ENCODE measurements at places on chromosomes 2 and 18.

DNA sequence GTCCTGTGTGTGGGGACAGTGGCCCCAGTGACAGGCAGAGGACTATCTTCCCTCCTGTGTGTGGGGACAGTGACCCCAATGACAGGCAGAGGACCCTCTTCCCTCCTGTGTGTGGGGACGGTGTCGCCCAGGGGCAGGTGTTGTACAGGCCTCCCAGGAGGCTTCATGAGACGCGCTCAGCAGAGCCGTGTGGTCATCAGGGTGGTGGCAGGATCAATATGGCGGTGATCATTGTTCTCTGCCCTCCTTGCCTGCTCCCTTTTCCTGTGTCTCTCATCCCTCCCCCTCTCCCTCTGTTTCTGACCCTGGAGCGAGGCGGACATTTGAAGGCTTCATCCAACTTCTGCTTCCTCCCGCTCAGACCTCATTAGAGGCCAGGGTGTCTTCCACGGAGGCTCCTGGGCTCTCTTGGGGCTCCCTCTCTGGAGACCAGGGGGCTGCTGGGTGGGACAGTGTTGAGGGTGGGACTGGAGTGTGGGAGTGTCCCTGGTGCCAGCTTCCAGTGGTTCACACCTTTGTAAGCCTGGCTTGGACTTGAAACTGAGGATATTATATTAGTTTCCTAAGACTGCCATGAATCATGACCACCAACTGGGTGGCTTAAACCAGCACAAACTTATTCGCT lies 59.5 kb downstream of the ACKR3 start:
- DNase-seq: no peak

- no peak for DNase-seq
Measured at GRCh38 chr18:45978084-45978483, 11.0 kb upstream of the EPG5 start.

GRCh38 chr2:128178149-128178649 lies 87.2 kb downstream of the UGGT1 start:
- no peak for DNase-seq

- no peak for DNase-seq
Measured at GRCh38 chr2:98915751-98916358, 20.2 kb downstream of the CRACDL start.

GRCh38 chr18:627231-627630 lies 30.2 kb upstream of the TYMS start:
- DNase-seq: peak; percentile 6

DNA sequence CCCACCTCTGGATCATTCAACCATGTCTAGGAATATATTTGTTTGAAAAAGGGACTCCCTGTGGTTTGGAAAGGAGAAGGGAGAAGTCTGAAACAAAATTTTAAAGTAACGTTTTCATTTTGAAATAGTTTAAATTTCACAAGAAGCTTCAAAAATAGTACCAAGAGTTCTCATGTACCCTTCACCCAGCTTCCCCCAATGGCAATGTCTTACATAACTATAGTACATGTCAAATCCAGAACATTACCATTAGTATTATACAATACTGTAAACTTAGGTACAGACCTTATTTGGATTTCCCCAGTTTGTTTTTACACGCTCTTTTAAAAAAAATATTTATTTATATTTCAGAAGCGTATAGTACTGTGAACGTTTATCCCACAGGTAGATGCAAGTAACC lies 4.0 kb upstream of the LYG2 start:
- DNase-seq: peak; percentile 5

GRCh38 chr2:238868067-238868524 lies 20.2 kb downstream of the TWIST2 start:
- DNase-seq: no peak

DNA sequence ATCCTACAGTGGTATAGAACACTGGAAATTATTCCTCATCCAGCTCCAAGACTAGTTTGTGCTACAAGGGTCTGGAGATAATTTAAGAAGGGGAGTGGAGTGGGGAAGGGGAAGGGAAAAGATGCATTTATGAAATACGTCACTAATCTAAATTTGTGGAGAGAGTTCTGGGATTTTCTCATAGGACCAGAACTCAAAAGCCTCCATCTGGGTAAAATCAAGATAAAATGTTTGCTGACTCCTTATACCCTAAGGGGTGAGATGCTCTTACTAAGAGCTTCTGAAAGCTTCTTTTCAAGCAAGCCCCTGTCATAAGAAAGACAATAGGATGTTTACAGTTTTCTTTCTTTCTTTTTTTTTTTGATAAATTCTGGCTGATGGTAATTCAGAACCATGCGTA lies 88.5 kb upstream of the RBMS1 start:
- no peak for DNase-seq

DNA sequence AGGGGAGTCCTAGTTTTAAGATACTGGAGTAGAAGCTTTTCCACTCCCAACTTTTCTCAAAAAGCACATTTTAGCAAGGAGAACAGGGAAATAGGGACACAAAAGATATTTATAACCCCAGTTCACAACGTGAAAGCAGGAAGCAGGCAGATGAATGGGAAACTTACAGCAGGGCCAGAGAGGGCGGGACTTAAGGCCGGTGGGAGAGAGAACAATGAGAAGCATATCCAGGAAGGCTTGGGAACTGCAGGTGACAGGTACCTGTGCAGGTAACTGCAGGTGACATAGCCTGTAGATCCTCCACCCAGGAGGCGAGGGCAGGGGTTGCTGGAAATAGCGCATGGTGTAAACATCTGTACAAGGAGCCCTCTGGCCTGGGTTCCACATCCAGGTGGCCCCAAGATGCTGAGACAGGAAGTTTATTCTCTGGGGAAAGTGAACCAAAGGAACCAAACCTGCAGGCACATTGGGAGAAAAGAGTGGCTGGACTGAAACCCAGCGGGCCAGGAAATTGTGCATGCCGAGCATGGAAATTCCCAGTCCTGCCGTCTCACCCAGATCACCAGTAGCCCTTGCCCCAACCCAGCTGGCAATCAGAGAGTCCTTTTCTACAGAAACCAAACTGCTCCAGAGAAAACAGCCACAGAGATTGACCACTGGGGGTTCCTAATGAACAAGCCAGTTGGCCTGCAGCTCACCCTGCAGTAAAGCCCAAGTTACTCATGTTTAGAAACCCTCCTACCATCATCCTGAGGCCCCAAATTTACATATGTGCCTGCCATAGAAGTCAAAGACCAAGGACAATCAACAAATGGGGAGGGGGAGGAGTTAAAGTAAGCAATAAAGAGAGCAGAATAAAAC lies 24.3 kb upstream of the COL6A3 start:
- no peak for DNase-seq

DNA sequence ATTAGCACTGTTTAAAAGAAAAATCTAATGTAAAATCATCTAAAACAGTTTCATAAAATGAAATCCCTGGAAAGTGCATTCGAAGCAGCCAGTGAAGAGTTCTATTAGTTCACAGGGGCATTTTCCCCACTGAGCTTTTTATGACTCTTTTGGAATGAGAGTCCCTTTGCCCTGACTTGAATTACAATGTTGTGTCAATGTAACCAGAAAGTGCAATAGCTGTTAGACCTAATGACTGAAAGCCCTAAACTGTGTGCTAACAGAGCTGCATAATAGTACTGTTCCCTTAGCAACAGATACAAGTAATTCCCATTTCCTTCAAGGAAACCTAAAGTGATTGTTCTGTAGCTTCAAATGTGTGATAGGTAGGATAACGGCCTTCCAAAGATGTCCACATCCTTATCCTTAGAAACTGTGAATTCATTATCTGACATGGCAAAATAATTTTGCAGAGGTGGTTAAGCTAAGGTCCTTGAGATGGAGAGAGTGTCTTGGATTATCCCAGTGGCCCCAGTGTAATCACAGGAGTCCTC lies 134.4 kb downstream of the L3MBTL4 start:
- DNase-seq: no peak

DNA sequence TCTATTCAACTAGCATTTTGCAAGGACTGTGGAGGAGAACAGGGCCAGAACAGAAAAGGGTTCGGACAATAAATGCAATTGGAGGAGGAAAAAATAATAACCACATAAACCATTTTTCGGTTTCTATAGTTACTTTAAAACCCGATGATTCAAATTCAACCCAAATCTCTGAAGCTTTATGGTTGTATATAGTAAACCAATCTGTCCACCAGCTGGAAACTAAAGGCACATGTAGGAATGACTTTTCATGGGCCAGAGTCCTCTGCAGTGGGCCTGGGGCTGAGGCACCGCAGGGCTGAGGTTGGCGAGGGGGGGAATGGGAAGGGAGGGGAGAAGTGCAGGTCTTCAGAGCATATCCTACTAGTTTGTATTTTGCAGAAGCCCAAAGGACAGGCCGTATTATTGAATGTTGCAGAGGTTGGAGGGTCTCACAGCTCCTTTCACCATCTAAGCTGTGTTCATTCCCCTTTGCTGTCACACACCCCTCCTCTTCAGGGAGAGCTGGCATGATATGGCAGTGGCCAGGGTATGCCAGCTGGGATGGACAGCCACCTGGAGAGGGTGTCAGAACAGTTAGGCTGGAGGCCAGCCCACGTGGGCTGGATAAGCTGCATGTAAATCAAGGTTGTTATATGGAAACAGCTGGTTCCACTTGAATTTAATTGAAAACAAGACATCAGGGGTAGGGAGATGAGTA lies 267.1 kb downstream of the PRKCE start:
- DNase-seq: no peak

GRCh38 chr18:74493689-74494088 lies 2.5 kb upstream of the CNDP2 start:
- peak; percentile 69 for DNase-seq

DNA sequence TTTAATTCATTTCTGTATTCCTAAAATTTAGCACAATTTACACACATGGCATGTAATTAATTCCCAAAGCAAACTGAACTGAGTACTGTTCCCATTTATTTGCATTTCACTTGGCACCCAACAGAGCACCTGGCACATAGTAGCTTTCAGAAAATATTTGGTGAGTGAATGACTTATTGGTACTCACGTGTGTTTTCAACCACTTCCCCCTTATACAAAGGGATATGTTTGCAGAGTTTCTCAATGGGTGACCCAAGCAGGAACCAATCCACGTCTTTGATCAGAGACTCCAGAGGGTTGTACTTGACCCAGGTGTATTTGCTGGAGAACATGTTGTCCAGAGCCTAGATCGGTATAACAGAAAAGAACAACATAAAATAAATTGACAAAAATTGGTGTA lies 6.6 kb downstream of the GKN2 start:
- no peak for DNase-seq

- DNase-seq: no peak
Measured at GRCh38 chr18:21242141-21242779, at the start of gene GREB1L. GREB1L (plus strand) TSS chr18:21242232; CDS start chr18:21383519, 141,287 bp downstream.

GRCh38 chr2:119113489-119113770 lies 45.1 kb downstream of the C1QL2 start:
- no peak for DNase-seq

DNA sequence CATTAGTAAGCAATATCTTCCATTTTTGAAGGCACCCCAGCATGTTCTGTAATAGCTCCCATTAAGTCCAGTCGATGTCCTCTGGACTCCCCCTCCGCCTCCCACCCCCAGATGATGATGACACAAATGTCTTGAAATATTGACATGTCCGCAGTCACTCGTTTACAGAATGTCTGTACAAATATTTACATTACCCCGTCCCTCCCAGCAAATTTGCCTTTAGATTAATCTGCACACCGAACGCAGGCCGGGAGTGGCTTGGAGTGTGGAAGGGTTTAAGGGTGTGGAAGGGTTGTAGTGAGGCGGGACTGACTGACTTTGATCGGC lies 853 bp upstream of the OSBPL6 start:
- no peak for DNase-seq

DNA sequence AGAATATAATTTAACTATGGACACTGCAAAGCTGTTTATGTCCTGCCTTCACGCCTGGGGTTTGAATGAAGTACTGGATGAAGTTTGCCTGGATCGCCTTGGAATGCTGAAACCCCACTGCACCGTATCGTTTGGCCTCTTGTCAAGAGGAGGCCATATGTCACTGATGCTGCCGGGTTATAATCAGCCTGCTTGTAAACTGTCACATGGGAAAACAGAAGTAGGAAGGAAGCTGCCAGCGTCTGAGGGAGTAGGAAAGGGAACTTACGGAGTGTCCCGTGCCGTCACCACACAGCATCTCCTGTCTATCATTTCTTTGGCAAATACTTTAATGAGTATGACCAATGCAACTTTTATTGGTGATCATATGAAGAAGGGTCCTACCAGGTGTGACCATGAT lies 105.8 kb downstream of the WDR7 start:
- DNase-seq: peak; percentile 78

DNA sequence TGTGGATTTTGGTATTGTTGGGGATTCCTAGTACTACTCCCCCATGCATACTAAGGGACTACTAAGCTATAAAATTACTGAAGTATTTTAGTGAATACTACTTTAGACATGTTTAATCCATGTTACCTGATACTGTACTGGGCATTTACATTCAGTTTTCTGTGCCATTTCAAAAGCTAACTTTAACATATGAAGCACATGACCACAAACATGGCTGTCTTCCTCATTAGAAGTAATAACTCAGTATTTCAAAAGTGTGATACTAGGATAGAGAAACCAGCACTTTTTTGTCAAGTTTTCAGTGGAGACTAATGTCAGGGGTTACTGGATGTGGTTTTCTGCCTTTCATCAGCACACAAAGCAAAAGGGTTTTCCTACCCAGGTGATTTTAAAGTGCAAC lies 27.9 kb downstream of the WDR33 start:
- DNase-seq: peak; percentile 53

GRCh38 chr2:74496997-74497776 lies 2.2 kb downstream of the LBX2 start:
- no peak for DNase-seq

DNA sequence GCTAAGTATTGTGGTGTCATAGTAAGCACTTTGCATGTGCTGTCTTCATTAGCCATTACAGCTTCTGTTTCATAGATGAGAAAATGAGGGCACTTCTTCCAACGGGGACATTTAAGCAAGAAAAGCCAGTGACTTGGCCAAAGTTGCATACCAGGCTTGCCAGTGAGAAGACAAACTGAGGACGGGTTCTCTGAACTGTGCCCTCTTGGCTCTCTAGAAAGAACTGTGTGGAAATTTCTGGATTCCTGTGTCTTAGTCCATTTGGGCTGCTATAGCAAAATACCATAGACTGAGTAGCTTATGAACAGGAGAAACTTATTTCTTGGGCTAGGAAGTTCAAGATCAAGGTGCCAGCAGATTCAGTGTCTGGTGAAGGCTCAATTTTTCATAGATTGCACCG lies 13.3 kb downstream of the CTIF start:
- no peak for DNase-seq

DNA sequence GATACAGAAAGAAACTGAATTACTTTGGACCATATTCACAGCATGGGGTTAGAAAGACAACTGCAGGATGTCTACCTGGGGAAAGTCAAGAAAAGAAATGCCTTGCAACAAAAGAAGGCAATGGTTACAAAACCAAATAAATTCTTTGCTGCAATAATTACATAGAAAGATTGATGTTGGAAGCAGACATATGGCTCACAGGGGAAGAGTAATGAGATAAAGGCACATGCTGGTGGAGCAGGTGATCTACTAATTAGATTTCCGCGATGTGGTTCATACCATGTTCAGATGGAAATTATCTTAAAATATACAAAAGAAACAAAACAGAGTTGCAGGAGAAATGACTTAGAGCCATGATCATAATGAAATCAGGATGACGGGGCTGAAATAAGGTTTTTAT lies 718.8 kb upstream of the PKDCC start:
- DNase-seq: no peak

Measured in inflammatory macrophage treated with lipopolysaccharide for 4 hours (primary cell).